ENCODE measurements at places on chromosomes 11 and 22. TPM values are rescaled to one million over a fixed set of nuclear protein-coding genes. Genes with fewer than 3 reads are reported as not detected.

DNA sequence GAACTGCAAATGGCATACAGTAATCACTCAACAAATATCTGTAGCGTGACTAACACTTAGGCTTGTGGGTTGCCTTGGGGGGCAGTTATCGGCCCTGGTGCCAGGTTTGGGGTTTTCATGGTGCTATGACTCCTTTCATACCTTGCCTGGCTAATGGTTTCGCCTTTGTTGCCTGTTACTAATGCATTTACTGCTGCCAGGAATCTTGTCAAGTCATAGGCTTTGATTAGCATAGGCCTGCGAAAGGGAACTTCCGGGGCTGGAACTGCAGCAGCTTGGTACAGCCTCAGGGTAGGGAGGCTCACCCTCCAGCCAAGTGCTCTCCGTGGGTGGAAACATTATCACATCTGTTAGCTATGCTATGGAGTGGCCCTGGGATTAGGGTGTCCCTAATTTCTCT is 13.2 kb downstream of the SLC25A18 start:
- no peak for DNase-seq

- no peak for DNase-seq
These were observed 44.5 kb downstream of the FEZ1 start for GRCh38 chr11:125451400-125452124.

DNA sequence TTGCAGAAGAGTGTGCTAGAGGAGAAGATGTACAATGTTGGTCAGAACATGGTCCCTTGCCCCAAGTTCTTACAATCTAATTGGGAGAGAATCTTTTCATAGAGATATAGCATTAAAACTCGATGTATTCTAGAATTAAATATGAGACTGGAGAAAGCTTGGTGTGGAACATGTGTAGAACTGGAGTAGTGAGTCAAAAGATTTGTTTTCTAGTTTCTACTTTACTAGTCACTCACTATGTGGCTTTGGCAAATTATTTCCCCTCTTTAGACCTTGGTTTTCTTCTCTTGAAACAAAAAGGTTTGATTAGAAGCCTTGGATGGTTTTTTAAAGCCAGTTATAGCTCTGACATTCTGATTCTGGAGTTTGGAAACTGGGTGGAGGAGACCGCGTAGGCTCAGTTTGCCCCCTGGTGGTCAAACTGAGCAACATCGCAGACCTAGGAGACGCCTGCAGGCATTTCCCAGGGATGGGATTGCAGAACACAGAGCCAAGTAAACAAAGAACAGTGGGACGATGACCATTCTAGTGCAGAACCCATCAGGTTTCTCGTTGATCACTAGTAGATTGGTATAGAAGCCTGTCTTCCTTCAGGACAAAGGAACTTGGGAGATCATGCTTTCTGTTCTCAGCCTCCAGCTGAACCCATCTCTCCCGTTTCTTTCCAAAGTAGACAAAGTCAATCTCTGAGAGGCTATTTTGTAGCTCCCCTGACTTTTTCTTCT is 8.5 kb upstream of the CHRDL2 start:
- peak; percentile 65 for DNase-seq

GRCh38 chr11:63719987-63720386 is 38.7 kb downstream of the RTN3 start:
- no peak for DNase-seq

FOSL1 gene
- 0.24 TPM for polyA plus RNA-seq

DNA sequence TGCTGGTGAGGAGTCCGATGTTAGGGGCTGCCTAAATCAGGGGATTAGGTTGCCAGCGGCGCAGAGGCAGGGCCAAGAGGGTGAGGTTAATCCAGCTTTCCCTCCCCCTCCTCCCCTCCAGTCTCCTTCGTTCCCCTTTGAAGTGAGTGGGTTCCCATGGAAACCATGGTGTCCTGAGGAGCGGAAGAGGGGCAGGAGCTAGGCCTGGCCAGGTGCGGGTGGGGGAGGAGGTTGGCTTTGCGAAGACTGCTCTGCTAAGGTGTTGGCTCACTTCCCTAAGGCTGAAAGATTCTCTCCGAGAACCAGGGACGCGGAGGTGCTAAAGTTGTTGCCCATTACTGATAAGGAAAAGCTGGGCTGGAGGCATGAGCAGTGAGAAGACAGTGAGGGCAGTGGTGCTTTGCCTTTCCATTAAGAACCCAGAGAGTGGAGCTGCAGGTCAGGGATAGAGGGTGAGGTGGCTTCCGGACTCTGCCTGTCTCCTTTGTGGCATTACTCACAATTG is 124.6 kb downstream of the FEZ1 start:
- no peak for DNase-seq

CCDC81 gene
- 0.50 TPM for polyA plus RNA-seq

GRCh38 chr22:28112548-28113043 is 193.5 kb upstream of the PITPNB start:
- peak; percentile 21 for DNase-seq

- no peak for DNase-seq
These were observed 19.7 kb downstream of the NNMT start for GRCh38 chr11:114315749-114316368.

GRCh38 chr11:92329646-92330045 is 105.0 kb downstream of the FAT3 start:
- DNase-seq: no peak

- DNase-seq: no peak
These were observed 66.3 kb upstream of the OR5AK2 start for GRCh38 chr11:56922421-56922820.

DNA sequence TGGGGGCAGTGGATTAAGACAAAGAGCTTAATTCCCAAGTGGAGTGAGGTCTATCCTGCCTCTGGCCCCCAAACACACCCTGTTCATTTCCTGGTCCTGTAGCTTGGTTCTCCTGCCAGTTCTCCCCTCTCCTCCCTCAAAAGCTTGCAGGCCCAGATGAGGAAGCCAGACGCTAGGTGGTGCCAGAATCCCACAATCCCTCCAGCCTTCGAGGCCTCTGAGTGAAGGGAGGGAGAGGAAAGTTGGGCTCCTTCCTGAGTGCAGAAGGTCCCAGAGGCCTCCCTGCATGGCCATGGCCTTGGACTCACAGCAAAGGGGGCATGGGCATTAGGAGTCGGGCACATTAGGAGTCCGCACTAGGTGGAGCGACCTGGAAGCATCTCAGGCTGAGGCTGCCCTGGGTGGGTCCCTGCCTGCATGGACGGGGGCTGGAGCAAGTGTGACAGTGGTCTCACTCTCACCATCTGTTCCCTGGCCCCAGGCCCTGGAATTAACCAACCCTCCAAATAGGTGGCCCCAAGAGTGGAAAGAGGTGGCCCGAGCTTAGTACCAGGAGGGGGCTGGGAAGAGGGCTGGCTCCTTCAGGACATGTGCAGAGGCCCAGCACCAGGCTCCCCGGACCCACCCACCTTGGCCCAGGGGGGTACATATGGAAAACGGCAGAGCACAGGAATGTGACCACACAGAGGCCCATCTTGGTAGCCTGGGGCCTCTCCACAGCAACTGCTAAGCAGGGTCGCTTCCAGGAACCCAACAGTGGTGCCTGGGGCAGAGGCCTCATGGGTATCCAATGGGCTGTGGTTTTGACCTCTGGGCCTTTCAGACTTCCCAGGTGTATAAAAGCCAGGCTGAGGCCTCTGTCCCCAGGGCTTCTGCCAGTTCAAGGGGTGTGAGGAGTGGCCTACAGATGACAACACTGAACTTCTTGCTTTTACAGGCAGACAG is 5.2 kb downstream of the FXYD2 start:
- peak; percentile 89 for DNase-seq

DNA sequence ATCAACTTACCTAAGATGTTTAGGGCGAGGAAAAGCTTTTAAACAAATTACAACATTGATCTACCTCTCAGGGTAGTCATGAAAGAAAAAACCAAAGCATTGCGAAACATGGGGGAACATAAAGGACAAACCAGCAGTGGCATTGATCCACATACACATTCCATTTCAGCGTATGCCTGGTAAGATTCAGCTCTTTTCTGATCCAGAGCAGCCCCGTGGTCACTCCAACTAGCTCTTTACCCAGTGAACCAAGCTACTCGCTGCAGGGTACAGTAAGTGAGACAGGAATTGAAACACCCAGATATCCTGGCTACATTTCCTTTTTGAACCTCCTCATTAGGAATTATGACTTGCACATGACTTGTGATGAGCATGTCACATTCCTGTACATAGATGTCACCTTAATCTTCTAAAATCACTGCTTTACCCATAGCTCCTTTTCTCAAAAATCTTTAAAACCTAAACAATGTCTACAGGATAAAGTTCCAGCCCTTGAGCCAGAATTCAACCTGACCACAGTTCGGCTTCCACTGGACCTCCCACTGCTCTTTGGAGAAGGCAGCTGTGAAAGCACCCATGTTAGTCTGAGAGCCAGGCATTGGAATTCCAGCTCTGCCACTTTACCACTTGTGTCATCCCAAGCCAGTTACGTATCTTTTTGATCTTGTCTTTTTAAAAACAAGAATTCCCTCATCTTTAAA is 42.9 kb upstream of the AKIP1 start:
- no peak for DNase-seq

DMC1 gene
- polyA plus RNA-seq: 6.7 TPM

LRRC32 gene
- polyA plus RNA-seq: not detected

GRCh38 chr22:21012446-21013407 is 2.2 kb upstream of the P2RX6 start:
- DNase-seq: no peak

GRCh38 chr11:35126000-35126878 is 12.7 kb upstream of the CD44 start:
- DNase-seq: no peak

- DNase-seq: no peak
These were observed 89.1 kb downstream of the BRD1 start for GRCh38 chr22:49738566-49738965.

- DNase-seq: no peak
These were observed 773.0 kb upstream of the LUZP2 start for GRCh38 chr11:23723861-23724260.

TEX54 gene
- 0.42 TPM for polyA plus RNA-seq

GRCh38 chr11:20274031-20274430 is 89.5 kb upstream of the HTATIP2 start:
- no peak for DNase-seq

DNA sequence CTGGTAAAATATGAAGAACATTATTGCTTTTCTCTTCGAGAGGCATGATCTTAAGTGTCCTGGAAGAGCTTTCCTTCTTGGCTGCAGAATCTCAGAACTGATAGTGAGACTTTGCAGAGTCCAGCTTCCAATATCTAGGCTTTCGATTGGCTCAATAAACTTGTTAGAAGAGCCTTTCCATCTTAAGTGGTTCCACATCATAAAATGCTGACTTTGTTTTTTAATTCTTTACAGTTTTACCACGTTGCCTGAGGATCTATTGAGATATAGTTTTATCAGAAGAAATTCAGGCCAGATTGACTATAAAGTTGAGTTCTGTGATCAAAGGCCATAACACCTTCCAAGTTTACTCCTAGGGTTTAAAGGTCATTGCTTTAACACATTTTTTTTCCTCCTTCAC is 15.6 kb upstream of the DNAJB7 start:
- DNase-seq: no peak

APOBEC3B gene
- polyA plus RNA-seq: 3.2 TPM

DNA sequence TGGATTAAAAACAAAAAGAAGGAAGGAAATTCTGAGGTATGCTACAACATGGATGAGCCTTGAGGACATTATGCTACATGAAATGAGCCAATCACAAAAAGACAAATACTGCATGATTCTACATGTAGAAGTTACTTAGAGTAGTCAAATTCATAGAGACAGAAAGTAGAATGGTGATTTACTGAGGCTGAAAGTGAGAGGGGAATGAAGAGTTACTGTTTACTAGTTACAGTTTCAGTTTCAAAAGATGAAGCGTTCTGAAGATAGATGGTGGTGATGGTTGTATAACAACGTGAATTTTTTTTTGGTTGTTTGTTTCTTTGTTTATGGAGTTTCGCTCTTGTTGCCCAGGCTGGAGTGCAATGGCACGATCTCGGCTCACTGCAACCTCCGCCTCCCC is 9.5 kb downstream of the OR5P2 start:
- no peak for DNase-seq

TIMM10B gene
- polyA plus RNA-seq: not detected

APOL4 gene
- 21.4 TPM for polyA plus RNA-seq

MED19 gene
- polyA plus RNA-seq: 12.8 TPM

- DNase-seq: no peak
These were observed 6.6 kb downstream of the LIMK2 start for GRCh38 chr22:31218565-31219262.

Data from muscle of arm (tissue), 14 donors.